HL-60 (cell line): ENCODE measurements at places on chromosomes 2 and 18.
A peak's percentile ranks its signal among the peaks of the same experiment; 100 is the strongest.

DNA sequence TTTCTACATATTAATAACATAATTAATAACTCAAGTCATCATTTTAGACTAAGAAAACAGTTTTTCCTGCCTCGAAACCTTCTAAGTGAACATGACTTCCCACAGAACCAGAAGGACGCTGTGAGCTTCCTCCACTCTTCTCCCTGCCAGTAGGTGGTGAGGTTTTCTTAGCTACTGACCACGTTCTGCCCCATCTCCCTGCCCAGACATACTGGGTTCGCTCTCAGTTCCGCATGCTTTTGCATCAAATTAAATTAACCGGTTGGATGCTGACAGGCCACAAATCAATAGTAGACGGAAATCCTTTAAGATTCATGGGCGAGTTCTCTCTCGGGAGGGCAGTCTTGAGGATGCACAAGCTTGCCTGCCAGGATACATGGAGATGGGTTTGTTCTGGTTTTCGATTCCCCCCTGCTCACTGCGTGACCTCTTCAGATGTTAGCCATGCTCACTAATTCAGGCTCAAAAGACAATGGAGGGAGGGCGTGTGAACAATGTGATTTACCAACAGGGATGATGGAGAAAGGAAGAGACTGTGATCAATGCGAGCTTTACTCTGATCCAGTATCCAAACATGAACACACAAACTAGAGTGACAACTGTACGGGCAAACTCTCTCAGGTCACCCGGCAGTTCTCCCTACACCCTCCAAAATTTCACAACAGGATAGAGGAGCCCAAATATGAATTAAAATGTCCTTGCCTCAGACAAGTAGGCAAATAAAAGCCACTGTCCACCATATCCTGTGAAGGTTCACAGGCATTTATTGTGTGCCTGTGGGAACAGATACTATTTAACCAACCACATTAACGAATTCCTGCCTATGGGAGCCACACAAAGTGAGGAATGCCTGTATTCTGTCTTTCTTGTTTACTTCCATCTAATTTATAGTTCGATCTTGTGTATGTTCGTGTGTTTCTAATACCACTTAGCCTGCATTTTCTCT, 375.7 kb downstream of the EIPR1 start:
- peak; percentile 8 for DNase-seq

DNA sequence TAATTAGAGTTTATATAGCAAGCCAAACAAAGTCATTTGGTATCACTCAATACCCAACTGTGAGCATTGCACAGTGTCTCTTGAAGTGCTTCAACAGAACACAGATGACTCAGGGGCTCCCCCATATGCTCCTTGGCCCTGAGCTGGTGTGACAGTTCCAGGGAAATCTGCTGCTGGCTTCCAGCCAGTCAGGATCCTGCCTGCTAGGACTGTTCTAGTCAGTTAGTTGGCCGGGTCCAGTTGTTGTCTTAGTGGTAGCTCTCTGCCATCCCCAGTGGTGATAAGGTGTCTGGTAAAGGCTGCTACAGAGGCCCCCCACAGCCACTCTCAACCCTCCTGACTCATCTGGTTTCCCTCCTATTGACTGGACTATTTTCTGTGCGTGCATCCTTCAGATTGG, 100.3 kb downstream of the IRS1 start:
- no peak for DNase-seq

DNA sequence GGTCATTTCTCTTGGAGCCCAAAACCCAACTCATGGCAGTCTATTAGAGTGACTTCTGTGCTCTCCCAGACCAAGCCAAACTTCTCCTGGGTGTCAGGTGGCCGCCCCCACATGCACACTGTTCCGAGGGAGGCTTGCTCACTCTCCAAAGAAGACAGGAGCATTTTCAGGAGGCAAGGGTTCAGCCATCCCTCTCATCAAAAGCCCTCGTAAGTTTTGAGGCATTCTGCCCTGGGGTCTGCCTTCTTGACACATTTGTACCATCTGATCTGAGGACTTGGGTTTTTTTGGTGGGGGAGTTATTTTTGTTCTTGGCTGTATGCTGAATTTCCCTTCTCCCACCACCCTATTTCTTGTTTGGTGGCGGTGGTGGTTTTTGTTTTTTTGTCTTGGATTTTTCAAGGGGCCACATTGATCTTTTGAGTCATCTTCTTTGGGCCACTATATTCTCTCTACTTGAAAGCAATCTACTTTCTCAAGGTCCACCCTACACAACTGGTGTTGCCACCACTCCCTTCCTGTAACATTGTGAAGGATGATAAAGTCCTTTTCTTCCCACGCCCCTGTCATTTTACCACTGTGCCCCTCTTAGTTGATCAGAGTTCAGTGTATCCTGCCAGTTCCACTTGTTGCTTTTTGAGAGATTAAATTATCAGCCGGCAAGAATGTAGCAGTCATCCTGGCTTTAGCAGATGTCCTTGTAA, 255.8 kb downstream of the CYP26B1 start:
- no peak for DNase-seq

DNA sequence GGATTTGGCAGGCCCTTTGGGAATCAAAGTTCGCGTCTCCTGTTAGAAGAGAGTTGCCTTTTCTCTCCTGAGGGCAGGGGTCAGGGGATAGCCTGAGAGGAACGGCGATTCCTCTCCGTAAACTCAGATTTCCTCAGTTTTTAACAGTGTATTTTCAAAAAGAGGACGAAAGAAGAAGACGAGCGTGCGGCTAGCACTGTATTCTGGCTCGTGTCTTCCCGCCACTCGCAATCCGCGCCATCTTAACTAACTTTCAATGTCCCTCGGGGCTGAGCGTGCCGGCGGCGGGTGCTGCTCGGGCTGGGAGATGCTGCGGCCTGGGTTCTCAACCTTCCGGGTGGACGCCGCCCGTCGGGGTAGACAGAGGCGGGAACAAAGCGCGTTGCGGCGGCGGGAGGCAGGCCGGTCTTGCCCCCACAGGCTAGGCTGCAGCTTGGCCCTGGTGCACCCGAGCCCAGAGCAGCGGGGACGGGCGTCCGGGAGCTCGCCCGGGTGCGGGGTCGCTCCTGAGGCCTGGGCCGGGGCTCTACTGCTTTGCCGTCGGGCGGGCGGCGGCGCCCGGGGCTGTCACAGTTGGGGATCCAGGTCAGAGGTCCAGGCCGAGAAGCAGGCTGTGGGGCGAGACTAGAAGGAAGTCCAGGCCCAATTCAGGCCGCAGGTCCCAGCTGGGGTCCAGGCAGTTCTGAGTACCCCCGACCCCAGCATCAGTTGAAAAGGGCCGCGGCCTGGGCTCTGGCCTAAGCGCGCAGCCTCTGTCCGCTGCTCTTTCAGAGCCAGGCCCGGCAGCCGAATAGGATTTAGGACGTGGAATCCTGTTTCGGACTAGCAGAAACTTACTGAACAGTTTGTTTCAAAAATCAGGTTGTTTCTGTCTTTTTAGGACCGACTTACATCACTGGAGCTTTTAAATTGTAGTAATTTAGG, 11.8 kb downstream of the TBR1 start:
- DNase-seq: no peak

DNA sequence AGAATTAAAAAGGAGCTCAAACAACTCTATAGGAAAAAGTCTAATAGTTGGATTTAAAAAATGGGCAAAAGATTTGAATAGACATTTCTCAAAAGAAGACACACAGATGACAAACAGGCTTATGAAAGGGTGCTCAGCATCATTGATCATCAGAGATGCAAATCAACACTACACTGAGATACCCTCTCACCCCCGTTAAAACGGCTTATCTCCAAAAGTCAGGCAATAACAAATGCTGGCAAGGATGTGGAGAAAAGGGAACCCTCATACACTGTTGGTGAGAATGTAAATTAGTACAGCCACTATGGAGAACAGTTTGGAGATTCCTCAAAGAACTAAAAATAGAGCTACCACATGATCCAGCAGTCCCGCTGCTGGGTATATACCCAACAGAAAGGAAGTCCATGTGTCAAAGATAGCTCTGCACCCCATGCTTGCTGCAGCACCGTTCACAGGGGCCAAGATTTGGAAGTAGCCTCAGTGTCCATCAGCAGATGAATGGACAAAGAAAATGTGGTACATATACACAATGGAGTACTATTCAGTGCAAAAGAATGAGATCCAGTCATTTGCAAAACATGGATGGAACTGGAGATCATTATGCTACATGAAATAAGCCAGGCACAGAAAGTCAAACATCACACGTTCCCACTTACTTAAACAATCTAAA, 46.7 kb upstream of the B3GNT7 start:
- no peak for DNase-seq

DNA sequence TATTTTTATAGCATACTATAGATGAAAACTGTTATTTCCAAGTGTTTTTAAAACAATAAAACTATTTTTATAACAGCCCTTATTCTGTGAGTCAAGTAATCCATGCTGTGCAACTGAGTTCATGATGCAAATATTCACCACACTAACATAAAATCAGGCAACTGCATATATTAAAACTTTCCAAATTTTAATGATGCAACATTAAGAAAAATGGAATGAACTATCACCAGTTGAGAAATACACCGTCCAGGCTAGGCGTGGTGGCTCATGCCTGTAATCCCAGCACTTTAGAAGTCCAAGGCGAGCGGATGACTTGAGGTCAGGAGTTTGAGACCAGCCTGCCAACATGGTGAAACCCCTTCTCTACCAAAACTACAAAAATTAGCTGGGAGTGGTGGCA, 114.5 kb downstream of the CDH2 start:
- DNase-seq: no peak

DNA sequence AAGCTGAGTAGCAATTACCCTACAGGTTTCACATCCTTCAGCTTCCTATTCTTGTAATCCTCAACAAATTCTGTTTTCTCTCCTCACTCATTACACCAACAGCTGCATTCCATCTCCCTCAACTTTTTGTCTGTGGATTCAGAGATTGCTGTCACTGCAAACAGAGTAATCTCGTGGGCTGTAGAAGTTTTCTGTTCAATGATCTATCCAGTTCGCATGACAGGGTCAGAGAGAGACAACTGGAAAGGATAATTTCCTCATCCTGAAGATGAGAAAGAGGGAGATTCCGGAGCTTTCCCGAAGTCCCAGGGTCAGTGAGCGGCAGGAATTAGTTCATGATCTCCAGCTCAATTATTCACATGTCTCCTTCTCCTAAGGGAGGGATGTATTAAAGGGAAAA, 75.7 kb downstream of the MYO5B start:
- DNase-seq: no peak

- no peak for DNase-seq
Observed at GRCh38 chr2:67186871-67187270, 210.3 kb upstream of the ETAA1 start.

DNA sequence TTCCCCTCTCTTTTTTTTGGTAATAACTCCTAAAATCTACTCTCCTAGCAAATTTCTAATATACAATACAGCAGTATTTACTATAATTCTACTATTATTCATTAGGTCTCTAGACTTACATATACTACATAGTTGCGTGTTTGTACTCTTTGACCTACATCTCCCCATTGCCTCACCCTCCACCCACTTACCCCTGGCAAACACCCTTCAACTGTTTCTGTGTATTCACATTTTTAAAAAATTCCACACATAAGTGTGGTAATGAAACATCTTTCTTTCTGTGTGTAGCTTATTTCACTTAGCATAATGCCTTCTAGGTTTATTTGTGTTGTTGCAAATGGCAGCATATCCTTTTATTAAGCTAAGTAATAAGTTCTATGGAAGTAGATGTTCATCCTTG, 336.0 kb downstream of the CCDC85A start:
- DNase-seq: no peak

GRCh38 chr2:197614532-197614931, 60.9 kb downstream of the RFTN2 start:
- DNase-seq: no peak

GRCh38 chr2:30421026-30421603, 25.9 kb upstream of the LCLAT1 start:
- no peak for DNase-seq

DNA sequence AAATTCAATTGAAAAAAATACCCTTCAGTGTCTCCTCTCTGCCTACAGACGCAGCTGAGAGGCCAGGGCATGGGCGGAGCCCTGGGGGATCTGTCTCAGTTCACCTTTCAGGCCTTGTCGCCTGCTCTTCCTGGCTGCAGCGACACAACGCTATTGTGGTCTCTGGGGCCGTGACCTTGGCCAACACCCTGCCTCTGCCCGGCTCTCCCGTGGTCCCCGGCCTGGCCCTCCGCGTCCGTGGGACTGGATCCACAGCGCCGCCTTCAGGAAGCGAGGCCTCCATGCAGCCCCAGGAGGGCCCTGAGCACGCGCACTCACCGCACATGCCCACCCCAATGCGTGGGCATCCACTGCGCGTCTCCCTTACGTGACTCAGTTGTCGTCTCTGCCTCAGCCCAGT, 81.1 kb downstream of the MRPS9 start:
- DNase-seq: no peak

DNA sequence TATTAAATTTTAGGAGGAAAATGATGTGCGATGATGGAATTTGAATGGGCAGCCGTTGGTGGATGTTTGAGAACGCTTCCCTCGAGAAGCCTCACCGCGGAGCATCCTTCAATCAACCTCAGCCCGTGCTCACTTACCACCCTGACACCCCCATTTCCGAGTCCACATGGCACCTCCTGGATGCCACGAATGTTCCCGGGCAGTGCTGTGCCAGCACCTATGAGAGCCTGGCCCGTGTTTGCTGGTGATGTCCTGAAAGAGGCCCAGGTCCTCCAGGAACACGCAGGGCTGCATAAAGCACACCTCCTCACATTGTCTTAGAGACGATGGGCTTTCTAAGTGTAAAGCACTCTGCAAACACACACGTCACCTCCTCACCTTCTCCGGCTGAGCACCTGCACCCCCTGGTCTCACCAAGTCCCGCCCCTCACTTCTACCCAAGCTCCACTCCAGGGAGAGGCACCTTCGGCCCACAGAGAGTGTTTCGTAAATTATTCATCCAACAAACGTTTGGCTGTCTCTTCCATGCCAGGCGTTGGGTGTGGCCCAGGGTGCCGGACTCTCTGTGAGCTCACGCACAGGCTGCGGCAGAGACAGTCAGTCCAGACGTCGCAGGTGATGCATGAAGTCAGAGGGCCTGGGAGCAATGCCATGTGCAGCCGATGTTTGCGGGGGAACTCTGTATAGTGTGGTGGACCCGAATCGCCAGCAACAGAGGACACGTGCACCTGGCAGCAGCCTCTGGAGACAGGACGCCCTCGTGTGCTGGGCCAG, 150.0 kb downstream of the TPO start:
- DNase-seq: no peak

- DNase-seq: no peak
Observed at GRCh38 chr2:54695378-54695777, 28.1 kb upstream of the EML6 start.

GRCh38 chr18:4101009-4101408, 354.1 kb downstream of the DLGAP1 start:
- DNase-seq: no peak

DNA sequence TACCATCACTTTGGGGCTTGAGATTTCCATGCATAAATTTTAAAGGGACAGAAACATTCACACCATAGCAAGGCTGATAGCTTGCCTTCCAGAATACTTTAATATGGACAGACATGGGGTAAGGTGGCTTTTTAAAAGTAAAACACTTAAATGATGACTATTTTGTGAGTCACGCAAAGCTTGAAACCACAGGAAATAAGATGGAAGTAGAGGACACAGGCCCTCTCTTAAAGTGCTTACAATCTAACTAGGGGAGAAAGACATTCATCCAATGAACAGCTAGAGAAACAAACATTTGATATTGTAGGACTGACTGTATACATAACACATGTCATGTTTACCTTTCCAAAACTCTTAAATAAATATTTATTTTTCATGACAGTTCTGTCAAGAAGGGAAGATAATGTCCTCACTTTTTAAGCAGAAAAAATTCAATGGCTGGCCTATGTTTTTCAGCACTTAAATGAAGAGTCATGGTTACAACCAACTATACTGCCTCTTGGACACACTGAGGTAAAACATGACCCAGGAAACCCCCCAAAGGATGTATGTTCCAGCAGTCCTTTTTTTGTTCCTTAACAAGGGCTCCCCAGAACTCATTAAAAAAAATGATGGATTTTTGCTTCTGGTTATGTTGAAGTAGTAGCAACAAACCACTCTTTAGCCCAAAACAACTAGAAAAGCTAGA, 120.0 kb upstream of the RBMS1 start:
- DNase-seq: no peak
